Stimulated activated CD8-positive, alpha-beta memory T cell treated with anti-CD3 and anti-CD28 coated beads, Interleukin-2, amount 100 ng/mL, for 1 hour (primary cell): ENCODE measurements at places on chromosomes 13 and 19.

- no peak for DNase-seq
Measured at GRCh38 chr19:5478925-5479588, 23.8 kb downstream of the ZNRF4 start.

DNA sequence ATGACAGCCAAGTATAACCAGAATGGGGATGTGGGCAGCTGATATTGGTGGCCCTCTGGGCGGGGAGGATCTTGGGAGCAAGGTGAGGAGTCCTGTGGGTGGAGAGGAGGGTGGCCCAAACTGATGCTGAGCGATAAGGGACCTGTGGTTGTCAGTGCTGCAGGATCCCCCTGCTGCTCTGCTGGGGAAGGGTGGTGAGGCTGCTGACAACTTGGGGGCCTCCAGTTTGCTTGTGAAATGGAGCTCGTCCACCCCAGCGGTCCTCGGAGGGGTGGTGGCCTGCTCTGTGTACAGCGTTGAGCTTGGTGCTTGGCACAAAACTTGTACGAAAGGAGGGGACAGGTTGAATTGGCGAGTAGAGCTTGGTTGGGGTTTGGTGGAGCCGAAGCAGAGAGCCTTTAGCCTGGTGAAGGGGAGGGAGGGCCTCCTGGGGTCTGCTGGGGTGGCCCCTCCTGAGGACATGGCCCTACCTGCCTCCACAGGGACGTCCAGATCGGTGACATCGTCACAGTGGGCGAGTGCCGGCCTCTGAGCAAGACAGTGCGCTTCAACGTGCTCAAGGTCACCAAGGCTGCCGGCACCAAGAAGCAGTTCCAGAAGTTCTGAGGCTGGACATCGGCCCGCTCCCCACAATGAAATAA is 2.9 kb downstream of the RPS11 start:
- DNase-seq, result no peak

- no peak for DNase-seq
Measured at GRCh38 chr13:24888291-24888931, 124.4 kb downstream of the RNF17 start.

DNA sequence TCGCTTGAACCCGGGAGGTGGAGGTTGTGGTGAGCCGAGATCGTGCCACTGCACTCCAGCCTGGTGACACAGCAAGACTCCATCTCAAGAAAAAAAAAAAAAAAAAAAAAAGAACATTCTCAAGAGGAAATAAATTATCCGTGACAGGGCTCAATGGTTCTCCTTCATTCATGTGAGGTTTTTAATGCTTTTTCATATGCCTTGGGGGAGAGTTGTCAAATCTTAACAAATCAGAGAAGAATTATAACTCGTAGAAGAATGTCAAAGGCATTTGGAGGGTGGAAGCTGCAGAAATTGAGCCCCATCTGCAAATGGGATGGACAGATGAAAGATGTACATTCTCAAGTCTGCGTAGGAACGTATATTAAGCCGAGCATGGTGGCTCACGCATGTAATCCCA is 34.9 kb upstream of the HOMER3 start:
- DNase-seq, result no peak

DNA sequence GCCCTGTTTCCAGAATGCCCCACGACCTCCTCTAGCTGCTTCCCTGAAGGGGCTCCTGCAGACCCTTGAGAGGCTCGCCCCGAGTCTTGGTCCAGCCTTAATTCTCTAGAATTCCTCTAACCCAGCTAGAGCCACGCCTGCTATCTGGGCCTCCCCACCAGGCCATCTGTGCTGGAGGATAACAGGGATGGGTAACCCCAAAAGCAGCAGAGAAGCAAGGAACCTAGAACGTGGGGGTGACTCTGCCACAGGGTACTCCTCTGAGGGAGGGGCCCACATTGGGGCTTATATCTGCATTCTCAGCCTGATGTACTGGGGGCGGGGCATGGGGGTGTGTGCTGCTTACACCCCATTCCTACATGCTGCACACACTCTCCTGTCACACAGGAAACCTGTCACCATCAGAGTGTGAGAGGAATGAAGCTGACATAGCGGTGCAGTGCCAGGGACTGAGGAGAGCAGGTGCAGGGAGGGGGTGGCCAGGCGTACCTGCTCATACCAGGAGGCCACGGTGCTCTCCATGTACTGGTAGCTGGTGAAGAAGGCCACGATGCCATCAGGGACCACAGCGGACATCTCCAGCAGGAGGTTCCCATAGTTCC is 13.8 kb downstream of the KLC3 start:
- DNase-seq, result no peak

GRCh38 chr19:1105873-1106840 is 2.4 kb downstream of the GPX4 start:
- DNase-seq, result no peak

GRCh38 chr19:46715975-46716671 is 791 bp downstream of the PRKD2 start:
- no peak for DNase-seq

- no peak for DNase-seq
Measured at GRCh38 chr19:49165111-49165750, 7.6 kb downstream of the TRPM4 start.

DNA sequence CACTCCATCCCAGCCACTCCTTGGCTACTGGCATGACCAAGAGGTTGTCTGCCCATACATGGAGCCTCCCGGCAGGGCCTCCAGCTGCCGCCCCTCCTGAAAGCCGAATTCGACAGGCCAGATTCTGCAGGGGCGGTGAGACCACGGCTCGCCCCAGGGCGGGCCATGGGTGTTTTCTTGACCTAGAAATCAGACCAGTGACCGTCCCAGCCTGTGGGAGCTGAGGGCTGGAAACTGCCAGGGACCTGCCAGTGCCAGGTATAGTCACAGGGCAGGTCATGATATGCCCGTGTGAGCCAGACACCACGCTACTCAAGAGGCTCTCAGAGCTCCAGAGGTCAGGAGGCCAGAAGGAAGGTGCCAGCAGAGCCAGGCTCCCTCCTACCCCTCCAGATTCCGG is 16.8 kb downstream of the DAPK3 start:
- no peak for DNase-seq

DNA sequence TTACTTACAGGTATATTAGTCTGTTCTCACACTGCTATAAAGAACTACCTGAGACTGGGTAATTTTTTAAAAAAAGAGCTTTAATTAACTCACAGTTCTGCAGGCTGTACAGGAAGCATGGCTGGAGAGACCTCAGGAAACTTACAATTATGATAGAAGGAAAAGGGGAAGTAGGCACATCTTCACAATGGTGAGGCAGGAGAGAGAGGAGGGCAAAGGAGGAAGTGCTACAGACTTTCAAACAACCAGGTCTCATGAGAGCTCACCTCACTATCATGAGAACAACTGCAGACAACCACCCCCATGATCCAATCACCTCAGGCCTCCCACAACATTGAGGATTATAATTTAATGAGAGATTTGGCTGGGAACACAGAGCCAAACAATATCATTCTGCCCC is 511.7 kb downstream of the SLITRK6 start:
- DNase-seq, result no peak

DNA sequence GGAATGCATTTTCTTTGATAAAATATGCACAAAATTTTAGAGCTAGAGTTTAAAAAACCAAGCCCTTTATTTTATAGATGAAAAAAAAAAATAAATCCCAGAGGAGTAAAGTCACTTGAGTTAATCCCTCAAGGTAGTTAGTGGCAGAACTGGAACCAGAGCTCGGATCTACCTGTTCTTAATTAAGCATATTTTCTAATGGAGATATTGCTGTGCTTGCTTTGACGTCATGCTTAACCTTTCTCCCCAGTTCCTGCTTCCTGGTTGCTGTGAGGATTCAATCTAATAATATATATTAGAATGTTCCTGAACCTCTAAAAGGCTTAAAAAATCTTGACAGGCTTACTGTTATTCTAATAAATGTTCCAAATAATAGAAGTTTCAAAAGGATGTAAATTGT is 300.6 kb upstream of the KLF12 start:
- no peak for DNase-seq

DNA sequence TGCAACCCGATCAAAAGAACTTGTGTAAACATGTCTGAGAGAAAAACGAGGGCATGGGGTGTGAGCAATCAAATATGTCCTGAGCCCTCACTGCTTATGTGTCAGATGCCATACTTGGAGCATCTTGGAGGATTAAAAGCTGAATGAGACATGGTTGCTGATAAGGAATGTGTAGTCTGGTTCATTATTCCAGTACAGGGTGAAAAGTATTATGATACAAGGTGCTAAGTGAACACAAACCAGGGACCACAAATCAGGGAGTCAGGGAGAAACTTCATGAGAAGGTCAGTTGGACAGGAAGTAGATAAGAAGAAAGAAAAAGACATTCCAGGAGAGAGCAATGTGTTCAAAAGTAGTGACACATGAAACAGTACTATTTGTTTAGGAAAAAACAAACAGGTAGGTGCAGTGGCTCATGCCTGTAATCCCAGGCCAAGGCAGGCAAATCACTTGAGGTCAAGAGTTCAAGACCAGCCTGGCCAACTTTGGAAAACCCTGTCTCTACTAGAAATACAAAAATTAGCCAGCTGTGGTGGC is 2.0 kb upstream of the RCBTB1 start:
- DNase-seq, result no peak

- DNase-seq, result no peak
Measured at GRCh38 chr19:8457209-8457608, 12.4 kb downstream of the HNRNPM start.

GRCh38 chr13:100212904-100213553 is 124.1 kb downstream of the PCCA start:
- no peak for DNase-seq

DNA sequence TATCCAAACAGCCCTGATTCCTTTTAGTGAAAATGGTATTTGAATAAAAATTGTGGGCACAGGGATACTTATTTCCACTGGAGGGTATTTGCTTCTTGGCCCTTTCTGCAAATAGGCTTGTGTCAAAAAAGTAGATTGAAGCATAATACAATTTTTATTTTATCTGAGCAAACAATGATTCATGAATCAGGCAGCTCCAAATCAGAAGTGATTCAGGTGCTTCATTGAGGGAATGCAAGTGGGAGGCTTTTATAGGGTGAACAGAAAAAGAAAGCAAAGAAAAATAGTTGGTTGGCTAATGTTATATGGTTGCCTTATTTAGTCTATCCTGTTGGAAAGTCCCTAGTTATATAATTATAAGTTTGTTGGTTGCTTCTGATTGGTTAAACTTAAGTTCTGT is 117.9 kb downstream of the ITGBL1 start:
- no peak for DNase-seq

DNA sequence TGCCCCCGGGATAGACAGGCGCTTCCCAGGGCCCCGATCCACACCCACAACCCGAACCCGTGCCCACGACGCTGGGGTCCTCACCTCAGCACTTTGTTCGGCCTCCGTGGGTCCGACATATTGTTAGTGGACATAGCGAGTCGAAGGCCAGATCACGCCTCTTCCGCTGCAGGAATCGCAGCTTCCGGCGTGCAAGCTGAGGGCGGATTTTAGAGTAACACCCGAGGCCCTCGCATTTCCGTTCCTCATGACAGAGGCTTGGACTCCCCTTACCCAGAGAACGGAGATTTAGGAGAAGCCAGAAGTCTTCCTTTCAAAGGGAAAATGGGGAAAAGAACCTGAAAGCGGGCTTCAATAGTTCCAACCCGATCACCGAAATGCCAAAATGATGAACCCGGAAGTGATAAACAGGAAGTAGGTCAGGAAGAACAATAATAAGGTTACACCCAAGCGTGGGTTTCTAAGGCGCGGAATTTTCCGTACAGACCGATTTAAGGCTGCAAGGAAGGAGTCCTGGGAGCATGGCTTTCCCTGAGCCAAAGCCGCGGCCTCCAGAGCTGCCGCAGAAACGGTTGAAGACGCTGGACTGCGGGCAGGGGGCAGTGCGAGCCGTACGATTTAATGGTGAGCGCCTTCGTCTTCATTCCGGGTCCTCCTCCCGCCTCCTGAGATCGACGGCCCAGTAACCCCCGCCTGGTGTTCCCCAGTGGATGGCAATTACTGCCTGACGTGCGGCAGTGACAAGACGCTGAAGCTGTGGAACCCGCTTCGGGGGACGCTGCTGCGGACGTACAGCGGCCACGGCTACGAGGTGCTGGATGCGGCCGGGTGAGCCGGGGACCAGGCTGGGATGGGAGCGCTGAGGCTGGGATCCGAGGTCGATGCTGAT is 2.9 kb downstream of the WDR83 start:
- DNase-seq, result peak; percentile 58

GRCh38 chr13:95714142-95714832 is 37.3 kb downstream of the DNAJC3 start:
- no peak for DNase-seq

GRCh38 chr19:4911786-4912672 is 2.7 kb downstream of the UHRF1 start:
- DNase-seq, result no peak

DNA sequence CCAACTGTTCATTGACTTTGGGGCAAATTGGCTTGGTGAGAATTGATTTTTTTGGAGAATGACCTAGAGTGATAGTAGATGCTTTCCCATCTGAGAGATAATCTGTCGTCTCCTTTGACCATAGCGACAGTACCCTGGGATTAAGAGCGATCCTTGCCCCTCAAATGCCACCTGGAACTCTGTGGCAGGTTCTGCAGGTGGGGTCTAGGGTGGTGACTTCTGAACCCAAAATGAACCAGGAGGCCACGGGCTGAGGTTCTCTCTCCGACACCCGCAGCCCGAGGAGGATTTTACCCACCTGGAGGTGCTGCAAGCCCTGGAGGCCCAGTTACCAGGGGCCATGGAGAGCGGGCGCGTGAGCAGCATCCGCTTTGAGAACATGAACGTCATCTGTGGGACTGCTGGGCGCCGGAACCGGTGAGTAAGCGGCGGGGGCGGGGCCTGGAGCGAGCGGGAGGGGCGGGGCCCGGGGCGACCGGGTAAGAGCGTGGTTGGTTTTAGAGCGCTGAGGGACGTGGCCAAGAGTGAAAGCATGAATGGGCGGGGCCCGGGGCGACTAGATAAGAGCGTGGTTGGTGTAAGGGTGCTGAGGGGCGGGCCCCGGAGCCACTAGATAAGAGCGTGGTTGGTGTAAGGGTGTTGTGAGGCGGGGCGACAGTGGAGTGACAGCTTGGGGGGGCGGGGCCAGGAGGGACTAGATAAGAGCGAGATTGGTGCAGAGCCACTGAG is 8.6 kb downstream of the C19orf81 start:
- peak; percentile 61 for DNase-seq

GRCh38 chr19:47063874-47064273 is 15.4 kb upstream of the TMEM160 start:
- DNase-seq, result no peak

DNA sequence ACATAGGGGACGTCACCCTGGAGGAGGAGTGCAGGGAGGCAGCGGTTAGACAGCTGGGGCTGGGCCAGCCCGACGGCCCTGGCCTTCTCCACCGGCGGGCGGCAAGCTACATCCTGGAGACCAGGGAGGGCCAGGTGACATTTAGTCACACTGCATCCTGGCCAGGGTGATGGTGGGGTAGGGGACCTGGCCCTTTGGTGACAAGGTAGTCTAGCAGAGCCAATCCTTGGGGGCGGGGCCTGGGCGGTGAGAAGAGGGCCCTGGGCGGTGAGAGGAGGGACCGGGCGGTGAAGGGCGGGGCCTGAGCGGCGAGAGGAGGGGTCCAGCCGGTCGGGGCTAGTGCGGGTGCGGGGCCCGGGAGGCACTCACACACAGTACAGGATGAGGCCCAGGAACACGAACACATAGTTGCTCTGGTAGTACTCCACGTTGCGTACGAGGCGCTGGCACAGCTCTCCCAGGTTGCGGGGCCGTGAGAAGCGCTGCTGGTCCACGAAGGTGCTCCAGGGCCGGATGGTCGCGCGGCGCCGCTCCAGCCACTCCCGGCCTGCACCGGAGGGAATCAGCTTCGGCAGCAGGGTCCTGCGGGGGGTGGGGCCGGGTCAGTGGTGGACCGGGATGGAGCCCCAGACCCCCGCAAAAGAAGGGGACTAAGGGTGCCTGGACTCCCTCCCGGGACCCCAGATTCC is 610 bp downstream of the RABAC1 start:
- DNase-seq, result peak; percentile 48

GRCh38 chr19:13315495-13315894 is 165.3 kb downstream of the IER2 start:
- DNase-seq, result no peak

- DNase-seq, result no peak
Measured at GRCh38 chr13:75120085-75120484, 361.9 kb downstream of the TBC1D4 start.
